ENCODE measurements at places on chromosomes 3 and 15. TPM values are rescaled to one million over a fixed set of nuclear protein-coding genes. Genes with fewer than 3 reads are reported as not detected.

KNG1 gene
- not detected for total RNA-seq

JAGN1 gene
- 106 TPM for total RNA-seq

PDE8A gene
- total RNA-seq: 26.9 TPM

DNAJA4 gene
- total RNA-seq: 0.05 TPM

DLL4 gene
- 1.8 TPM for total RNA-seq

AQP9 gene
- total RNA-seq: 0.07 TPM

FANCD2OS gene
- not detected for total RNA-seq

LOXL1 gene
- total RNA-seq: 1.2 TPM

IGF1R gene
- total RNA-seq: 38.2 TPM

GXYLT2 gene
- 1.1 TPM for total RNA-seq
